ENCODE measurements at places on chromosomes 11 and 22. TPM values are rescaled to one million over a fixed set of nuclear protein-coding genes. Genes with fewer than 3 reads are reported as not detected.

Gene RFPL2
- not detected for total RNA-seq

Gene SLC22A9
- not detected for total RNA-seq

Gene ESAM
- total RNA-seq = 0.77 TPM

Gene GLB1L2
- total RNA-seq = 8.6 TPM

Gene B4GALNT4
- total RNA-seq = 0.81 TPM

Gene JAML
- 387 TPM for total RNA-seq

Gene CCDC89
- total RNA-seq = 0.20 TPM

Gene CCDC88B
- total RNA-seq = 105 TPM

Gene TSKU
- total RNA-seq = 0.11 TPM

Gene IL18
- not detected for total RNA-seq

- no peaks in the 10 kb centered on the region for H3K36me3 ChIP-seq
- no peaks in the 10 kb centered on the region for H3K4me1 ChIP-seq
- no peaks in the 10 kb centered on the region for H3K27me3 ChIP-seq
- no peak for DNase-seq
Measured at GRCh38 chr22:25359601-25360261, 140.3 kb downstream of the CRYBB2 start.

DNA sequence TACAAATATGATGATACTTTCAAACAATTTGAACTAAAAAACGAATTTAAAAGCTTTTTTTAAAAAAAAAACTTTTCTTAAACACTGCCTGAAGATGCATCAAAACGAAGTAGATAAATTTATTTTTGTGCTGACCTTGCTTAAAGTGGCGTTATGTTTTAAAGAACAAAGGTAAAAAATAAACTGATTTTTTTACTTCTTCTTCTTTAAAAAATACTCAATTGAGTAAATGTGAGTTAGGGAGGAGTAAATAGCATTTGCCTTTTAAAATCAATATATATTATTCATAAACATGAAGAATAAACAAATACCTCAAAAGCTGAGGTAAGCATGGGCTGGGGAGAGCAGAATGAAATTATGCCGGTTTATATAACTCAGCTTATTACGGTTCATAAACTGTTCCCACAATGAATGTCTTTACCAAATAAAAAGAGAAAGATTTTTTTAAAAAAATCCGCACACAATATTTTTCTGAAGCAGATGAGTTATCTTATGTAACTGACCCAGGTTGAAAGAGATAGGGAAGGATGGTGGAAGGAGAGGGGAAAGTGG lies 9.0 kb downstream of the PAX6 start:
- no peaks in the 10 kb centered on the region for H3K36me3 ChIP-seq
- no peak overlapping the region for H3K4me3 ChIP-seq
- peaks cover 80% of the 10 kb centered on the region for H3K27me3 ChIP-seq
- H3K4me1 ChIP-seq = peaks cover 18% of the 10 kb centered on the region
- H3K27ac ChIP-seq = no peak overlapping the region

DNA sequence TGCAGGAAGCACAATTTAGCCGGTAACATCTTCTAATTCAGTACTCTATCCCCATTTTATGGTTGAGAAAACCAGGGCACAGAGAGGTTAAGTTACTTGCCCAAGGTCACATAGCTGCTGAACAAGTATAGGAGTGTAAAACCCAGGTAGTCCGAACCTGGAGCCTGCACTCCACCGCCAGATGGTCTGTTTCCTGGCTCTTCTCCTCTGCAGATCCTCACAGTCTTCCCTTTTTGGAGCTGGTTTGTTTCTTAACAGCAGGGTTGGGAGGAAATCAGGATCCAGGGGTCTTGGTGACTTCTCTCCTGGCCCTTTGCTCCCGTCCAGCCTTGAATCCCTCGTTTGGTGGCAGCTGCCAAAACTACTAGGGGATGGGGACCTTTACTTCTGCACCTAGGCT lies 12.0 kb downstream of the TSPAN18 start:
- no peak overlapping the region for H3K4me3 ChIP-seq
- H3K27me3 ChIP-seq = no peaks in the 10 kb centered on the region

DNA sequence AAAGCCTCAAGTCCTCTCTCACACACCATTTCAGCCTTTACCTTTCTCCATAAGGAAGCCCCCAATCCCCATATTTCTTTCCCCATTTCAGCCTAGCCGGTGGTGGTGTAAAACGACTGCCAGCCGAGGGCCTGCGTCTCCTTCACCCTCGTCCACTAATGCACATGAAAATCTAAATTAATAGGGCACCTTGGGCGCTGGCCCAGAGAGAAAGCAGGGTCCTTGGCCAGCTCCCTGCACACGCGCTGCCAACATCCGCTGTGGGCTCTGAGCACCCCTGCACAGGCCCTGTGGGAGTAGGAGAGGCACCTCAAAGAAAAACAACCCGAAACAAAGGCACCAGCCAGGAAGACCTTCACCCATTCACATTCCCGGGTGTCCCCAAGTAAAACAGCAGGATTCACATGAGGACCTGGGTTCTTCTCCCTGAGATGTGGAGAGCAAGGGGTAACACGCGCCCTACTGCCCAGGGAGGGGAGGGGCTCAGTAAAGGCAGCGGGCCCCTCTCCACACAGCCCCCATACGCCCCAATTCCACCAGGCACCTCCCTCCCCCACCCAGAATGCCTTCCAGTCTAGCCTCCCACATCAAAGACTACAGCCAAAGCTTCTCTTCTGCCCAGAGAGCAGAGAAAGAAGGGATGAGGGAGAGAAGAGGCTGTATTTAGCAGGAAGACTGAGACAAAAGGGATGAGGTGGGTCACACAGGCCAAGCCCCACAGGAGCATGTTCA lies 79.0 kb downstream of the MICAL3 start:
- DNase-seq = no peak
- no peak overlapping the region for H3K4me3 ChIP-seq
- H3K27ac ChIP-seq = no peak overlapping the region
- no peaks in the 10 kb centered on the region for H3K4me1 ChIP-seq
- H3K36me3 ChIP-seq = no peaks in the 10 kb centered on the region

DNA sequence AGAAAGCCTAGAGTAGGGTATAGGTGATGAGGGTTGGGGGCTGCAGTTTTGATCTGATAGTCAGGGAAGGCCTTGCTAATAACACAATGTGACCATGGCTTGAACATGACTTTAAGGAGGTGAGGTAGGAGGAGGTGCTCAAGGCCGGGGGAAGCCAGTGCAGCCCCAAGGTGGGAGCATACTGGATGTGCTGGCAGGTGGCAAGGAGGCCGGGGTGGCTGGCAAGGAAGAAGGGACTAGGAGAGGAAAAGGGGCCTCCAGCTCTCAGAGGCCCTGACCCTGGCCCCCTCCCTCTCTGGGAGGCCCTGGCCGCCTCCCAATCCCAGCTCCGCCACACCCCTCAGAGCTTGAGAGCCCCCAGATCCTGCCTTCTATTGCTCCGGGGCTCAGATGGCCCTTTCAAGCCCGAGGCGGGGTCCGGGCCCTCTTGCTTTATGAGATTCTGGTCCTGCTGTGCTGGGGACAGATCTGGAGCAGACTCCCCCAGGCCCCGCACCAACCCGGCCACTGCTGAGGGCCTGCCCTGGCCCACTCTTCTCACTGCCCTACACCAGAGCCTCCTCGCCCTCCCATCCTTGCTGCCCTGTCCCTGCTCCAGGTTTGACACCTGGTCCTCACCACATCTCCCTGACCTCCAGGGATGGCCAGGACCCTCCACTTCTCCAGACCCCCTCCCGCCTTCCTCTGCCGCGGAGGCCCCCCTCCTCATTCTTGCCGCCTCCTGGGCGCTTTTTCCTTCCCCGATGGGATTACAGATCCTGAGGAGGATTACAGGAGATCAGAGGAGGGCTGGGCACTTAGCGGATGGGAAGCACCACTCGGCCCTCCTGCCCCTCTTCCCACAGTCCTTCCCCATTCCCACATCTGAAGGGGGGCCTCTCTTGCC lies 1.8 kb downstream of the PITPNM1 start:
- no peak overlapping the region for H3K27ac ChIP-seq
- DNase-seq = no peak
- no peaks in the 10 kb centered on the region for H3K27me3 ChIP-seq
- no peak overlapping the region for H3K4me3 ChIP-seq
- H3K4me1 ChIP-seq = peaks cover 35% of the 10 kb centered on the region
- peaks cover 18% of the 10 kb centered on the region for H3K36me3 ChIP-seq

- no peaks in the 10 kb centered on the region for H3K27me3 ChIP-seq
- H3K36me3 ChIP-seq = no peaks in the 10 kb centered on the region
- no peak for DNase-seq
- no peaks in the 10 kb centered on the region for H3K4me1 ChIP-seq
Measured at GRCh38 chr11:100890789-100891188, 203.7 kb downstream of the ARHGAP42 start.

DNA sequence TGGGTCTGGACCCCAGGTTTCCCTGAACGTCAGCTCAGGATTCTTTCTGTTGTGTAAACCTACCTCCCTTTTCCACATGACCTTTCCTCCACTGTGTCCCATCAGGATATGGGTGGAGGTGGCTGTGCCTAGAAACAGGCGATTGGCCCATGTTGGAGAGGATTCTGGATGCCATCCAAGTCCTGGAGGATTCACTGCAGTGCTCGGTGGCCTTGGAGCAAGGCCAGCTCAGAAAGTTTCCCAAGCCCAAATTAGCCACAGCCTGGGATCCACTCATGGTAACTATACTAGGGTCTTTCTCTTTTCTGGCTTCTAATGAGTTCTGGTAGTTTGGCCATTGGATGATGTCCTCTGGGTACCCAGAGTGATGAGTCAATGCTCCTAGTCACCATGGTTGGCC lies 141.6 kb downstream of the SNX19 start:
- H3K27me3 ChIP-seq = no peaks in the 10 kb centered on the region
- no peak overlapping the region for H3K27ac ChIP-seq
- no peaks in the 10 kb centered on the region for H3K36me3 ChIP-seq
- no peak for DNase-seq
- no peaks in the 10 kb centered on the region for H3K4me1 ChIP-seq

GRCh38 chr11:76629116-76629852 lies 41.3 kb downstream of the LRRC32 start:
- H3K27ac ChIP-seq = no peak overlapping the region
- no peaks in the 10 kb centered on the region for H3K4me1 ChIP-seq
- no peak overlapping the region for H3K4me3 ChIP-seq
- no peaks in the 10 kb centered on the region for H3K36me3 ChIP-seq
- no peaks in the 10 kb centered on the region for H3K27me3 ChIP-seq
- DNase-seq = no peak

GRCh38 chr11:15772981-15773380 lies 583.4 kb downstream of the SOX6 start:
- no peaks in the 10 kb centered on the region for H3K27me3 ChIP-seq
- H3K27ac ChIP-seq = no peak overlapping the region
- H3K4me1 ChIP-seq = no peaks in the 10 kb centered on the region
- no peak overlapping the region for H3K4me3 ChIP-seq
- H3K36me3 ChIP-seq = no peaks in the 10 kb centered on the region
- no peak for DNase-seq

GRCh38 chr22:36743591-36744412 lies 32.1 kb downstream of the IFT27 start:
- no peaks in the 10 kb centered on the region for H3K36me3 ChIP-seq
- no peak overlapping the region for H3K4me3 ChIP-seq
- H3K4me1 ChIP-seq = no peaks in the 10 kb centered on the region

DNA sequence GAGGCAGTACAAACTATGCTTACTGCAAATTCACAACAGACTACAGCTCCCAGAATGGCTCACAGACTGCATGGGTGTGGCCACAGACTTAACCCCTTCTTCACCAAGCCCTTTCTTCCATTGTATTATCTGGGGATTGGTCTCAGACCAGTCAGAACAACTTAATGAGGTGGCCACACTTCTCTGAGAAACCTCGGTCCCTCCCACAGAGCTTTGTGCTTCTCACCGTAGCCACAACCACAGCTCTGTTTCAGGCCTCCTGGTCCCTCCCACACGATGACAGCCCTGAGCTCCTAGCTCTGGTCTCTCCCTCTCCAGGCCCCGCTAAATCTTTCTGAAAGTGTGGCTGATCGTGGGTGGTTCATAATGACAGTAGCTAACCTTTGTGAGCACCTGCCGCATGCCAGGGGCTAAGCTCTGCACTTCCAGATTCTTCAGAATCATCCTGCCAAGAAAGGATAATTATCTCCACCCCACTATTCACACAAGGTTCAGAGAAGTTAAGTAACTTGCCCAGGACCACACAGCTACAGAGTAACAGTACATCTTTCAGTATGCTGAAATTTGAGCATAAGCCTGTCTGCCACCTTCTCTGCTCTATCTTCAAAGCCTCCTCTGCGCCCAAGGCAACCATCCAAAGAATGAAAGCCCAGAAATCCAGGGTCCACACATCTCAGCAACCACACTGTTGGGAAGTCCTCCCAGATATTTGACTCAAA lies 5.4 kb downstream of the PDE2A start:
- peaks cover 49% of the 10 kb centered on the region for H3K27me3 ChIP-seq
- no peak overlapping the region for H3K4me3 ChIP-seq
- no peaks in the 10 kb centered on the region for H3K4me1 ChIP-seq
- H3K27ac ChIP-seq = no peak overlapping the region
- no peaks in the 10 kb centered on the region for H3K36me3 ChIP-seq

GRCh38 chr22:24096758-24097115 lies 84.5 kb upstream of the SUSD2 start:
- peaks cover 32% of the 10 kb centered on the region for H3K36me3 ChIP-seq
- no peaks in the 10 kb centered on the region for H3K27me3 ChIP-seq

DNA sequence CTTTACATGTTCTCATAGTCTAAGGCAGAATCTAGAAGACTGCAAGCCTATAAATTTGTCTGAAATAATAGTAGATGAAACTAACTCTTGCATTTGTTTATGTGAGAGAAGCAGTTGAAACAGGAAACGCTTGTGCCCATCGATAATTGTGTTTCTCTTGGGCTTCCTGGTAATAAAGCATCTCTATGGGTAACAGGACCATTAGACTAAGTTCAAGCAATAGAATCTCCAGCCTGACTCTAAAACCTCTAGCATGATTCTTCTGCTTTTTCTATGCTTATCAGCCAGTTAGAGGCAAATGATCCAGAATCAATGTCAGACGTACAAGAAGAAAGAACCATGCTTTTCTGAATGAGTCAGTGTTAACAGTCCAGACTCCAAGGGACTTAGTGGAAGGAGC lies 1734.4 kb downstream of the LRRC4C start:
- no peak overlapping the region for H3K27ac ChIP-seq
- H3K4me3 ChIP-seq = no peak overlapping the region
- H3K4me1 ChIP-seq = no peaks in the 10 kb centered on the region
- H3K27me3 ChIP-seq = no peaks in the 10 kb centered on the region
- H3K36me3 ChIP-seq = no peaks in the 10 kb centered on the region

DNA sequence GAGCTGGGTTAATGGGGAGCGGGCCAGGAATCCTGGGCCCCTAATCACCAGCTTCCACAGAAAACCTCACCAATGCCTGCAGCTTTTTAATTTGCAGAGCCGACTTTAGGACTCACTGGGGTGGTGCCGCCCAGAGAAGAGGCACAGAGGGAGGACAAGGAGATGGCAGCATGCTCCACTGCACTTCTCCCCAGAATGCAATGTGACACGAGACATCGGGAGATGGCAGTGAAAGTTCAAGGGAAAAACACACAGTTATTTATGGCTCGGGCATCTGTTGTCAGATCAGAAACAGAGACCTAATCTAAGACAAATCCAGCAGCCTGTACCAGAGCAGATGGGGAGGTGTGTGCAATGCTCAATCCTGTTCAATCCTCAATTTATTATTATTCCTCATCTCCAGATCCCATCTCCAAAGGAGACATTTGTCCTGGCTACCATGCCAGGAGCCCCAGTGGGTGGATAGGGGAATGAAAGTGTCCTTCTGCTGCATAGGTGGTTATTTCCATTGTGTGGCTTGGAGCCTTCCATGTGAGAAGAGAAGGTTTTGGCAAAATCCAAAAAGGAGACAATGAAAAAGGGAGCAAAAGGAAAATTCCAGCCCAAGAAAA lies 250.0 kb downstream of the NXPE2 start:
- H3K4me3 ChIP-seq = no peak overlapping the region
- no peaks in the 10 kb centered on the region for H3K4me1 ChIP-seq
- no peaks in the 10 kb centered on the region for H3K36me3 ChIP-seq

- H3K27ac ChIP-seq = no peak overlapping the region
- no peak overlapping the region for H3K4me3 ChIP-seq
- no peaks in the 10 kb centered on the region for H3K36me3 ChIP-seq
- DNase-seq = no peak
- H3K27me3 ChIP-seq = no peaks in the 10 kb centered on the region
Measured at GRCh38 chr22:48270731-48271130, 1508.3 kb downstream of the TBC1D22A start.
